ENCODE measurements at places on chromosomes 5 and 9.

- no peak for DNase-seq
Observed at GRCh38 chr5:126192226-126192625, 231.0 kb upstream of the GRAMD2B start.

DNA sequence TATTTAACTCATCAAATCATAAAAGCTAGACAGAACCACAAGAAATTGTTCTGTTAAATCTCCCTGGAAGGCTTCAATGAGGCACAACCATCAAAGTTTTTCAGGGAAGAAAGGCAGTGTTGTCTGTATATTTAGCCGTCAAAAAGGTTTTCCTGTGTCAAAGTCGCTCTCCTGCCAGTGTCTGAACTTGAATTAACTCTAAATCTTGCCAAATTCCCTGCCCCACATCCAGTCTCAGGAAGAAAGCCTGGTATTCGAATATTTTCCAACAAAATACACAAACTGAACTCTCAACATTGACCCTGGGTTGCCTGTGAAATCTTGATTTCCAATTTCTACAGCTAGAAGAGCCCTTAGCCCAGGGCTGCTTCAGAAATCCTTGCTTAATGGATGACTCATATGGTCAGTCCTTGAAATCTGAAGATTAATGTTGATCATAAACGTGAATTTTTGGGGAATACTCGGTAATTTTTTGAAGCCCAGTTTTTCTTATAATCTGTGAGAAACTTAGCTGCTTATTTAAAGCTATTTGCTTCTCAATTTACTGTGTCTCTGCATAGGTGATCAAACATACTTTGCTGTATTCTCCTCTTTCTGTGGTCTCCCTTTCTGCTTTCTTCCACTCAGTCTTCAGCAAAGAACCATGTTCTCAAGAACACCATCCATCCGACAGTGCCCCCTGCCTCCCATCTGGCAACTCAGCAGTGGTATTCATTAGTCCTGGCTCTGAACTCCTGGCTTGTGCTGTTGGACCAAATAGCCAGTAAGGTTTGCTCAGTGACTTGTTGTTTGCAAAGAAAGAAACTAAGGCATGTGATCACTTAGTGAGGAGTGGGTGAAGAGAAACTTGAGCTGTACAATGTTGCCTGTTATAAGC lies 58.9 kb downstream of the NREP start:
- no peak for DNase-seq

GRCh38 chr5:52746539-52746938 lies 41.2 kb upstream of the ITGA1 start:
- no peak for DNase-seq

- no peak for DNase-seq
Observed at GRCh38 chr5:10201223-10201868, 48.3 kb downstream of the ATPSCKMT start.

- no peak for DNase-seq
Observed at GRCh38 chr5:77015938-77016569, 14.2 kb upstream of the AGGF1 start.

DNA sequence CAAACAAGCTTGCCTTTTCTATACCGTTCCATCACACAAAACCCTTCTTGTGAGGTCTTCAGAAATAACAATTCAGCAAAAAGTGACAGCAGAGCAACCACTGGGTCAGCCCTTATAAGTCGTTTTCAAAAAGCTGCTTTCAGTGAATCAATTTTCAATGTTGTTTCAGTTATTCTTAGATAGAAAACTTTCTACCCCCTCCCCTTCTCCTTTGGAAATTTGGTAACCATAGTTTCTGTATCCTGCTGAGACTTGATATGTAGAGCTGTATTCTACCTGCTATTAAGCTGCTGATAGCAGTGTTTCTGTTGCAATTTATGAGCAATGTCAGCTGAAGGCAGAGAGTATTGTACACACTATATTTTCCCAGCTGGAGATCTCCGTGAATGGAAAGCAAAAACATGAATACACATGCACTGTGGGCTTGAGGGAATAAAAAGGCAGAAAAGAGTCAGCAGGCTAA lies 75.7 kb downstream of the ZNF608 start:
- no peak for DNase-seq

DNA sequence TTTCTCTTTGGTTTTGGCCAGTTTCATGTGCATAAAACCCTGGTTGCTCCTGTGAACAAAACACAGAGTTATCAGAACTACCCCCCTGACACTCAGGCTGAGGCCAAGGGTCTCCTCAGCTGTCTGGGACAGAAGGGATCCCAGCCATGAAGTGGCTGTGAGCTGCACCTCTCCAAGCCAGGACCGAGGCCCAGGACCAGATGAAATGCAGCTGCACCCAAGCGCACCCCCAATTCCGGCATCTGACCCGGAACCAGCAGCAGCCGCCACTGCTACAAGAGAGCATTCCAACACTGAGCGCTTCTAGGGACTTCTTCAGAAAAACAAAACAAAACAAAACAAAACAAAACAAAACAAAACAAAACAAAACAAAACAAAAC lies 16.0 kb upstream of the SLC25A51 start:
- no peak for DNase-seq
